ENCODE measurements at places on chromosomes 2 and 18. TPM values are rescaled to one million over a fixed set of nuclear protein-coding genes. Genes with fewer than 3 reads are reported as not detected.

The CIB4 gene
- total RNA-seq, result not detected

The HOXD1 gene
- not detected for total RNA-seq

The RAMP1 gene
- 21.7 TPM for total RNA-seq

The HOXD12 gene
- total RNA-seq, result not detected

The SNTG2 gene
- total RNA-seq, result not detected

The SLC8A1 gene
- 1.9 TPM for total RNA-seq

The MOCOS gene
- 1.4 TPM for total RNA-seq

The ANO7 gene
- 1.4 TPM for total RNA-seq

The HOXD8 gene
- not detected for total RNA-seq

The OR6B2 gene
- not detected for total RNA-seq

The VWC2L gene
- not detected for total RNA-seq

The GTF3C2 gene
- total RNA-seq, result 44.7 TPM

The VWA3B gene
- total RNA-seq, result not detected

The MC5R gene
- not detected for total RNA-seq

The PROKR1 gene
- total RNA-seq, result 0.13 TPM

The EMILIN1 gene
- 790 TPM for total RNA-seq
